Uterus (tissue), 4 donors: ENCODE measurements at places on chromosomes 1 and 21. TPM values are rescaled to one million over a fixed set of nuclear protein-coding genes. Genes with fewer than 3 reads are reported as not detected.

DNA sequence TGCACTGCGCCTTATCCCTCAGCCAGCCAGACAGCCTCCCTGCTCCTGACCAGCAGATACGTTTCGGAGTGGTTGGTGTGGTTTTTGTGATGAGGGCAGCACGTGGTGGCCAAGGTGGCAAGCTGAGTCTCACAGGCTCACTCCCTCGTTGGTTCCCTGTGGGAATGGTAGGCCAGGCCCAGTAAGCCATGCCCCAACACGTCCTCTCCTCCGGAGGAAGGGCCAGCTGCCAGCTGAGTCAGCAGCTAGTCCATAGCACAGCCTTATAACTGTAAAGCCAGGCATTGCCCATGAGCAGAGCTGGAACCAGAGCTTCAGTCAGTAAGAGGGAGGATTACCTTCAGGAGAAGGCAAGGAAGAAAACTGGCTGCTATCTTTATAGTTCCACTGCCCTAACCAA, 29.5 kb downstream of the SZRD1 start:
- peak; percentile 34 for DNase-seq

CCDC30 gene
- 9.9 TPM for total RNA-seq

DNA sequence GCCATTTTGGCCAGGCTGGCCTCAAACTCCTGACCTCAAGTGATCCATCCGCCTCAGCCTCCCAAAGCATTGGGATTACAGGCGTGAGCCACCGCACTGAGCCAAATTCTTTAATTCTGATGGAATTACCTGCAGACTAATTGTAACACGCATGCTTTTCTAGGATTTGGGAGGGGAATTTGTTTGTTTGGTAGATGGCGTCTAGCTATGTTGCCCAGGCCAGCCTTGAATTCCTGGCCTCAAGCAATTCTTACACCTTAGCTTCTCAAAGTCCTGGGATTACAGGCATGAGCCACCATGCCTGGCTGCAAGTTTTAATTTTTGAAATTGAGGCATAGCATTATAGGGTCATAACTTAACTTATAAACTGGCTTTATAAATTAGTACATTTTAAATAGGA, 18.6 kb downstream of the RTCA start:
- no peak for DNase-seq

MMEL1 gene
- 4.8 TPM for total RNA-seq

TCHHL1 gene
- not detected for total RNA-seq

- no peak for DNase-seq
These were observed 36.3 kb downstream of the ARID4B start for GRCh38 chr1:235291599-235292091.

CCDC27 gene
- not detected for total RNA-seq

- DNase-seq: peak; percentile 30
These were observed 176.5 kb downstream of the TGFB2 start for GRCh38 chr1:218521414-218522169.

DNA sequence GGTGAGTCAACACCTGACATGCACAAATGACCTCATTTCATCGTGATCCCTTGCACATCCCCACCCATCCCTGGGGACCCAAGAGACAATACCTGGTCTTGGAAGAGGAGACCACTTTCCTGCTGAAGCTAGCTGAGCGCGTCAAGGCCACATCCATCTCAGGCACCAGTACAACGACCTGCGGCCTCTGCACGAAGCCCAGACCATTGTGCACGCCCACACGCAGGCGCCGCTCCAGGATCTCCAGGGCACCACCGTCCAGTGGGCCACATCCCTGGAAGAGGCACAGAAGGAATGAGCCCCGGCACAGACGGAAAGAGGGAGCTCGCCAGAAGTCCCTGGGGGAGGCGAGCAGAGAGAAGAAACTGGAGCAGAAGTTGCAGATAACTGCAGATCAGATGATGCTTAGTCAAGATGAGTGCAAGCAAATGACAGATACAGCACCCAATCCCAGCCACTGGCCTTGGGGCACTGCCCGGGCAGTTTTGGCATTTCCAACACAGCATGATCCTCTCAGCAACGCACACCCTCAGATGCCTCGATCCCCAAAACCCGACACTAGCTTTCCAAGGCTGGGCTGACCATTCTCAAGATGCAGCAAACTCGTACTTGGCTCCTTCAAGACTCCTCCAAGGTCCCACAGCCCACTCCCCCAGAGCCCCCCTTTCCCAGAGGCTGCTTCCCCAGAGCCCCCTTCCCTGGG, 44.1 kb downstream of the NPHP4 start:
- DNase-seq: no peak

CAMK2N1 gene
- 16.4 TPM for total RNA-seq

GJA9 gene
- total RNA-seq: not detected

DNA sequence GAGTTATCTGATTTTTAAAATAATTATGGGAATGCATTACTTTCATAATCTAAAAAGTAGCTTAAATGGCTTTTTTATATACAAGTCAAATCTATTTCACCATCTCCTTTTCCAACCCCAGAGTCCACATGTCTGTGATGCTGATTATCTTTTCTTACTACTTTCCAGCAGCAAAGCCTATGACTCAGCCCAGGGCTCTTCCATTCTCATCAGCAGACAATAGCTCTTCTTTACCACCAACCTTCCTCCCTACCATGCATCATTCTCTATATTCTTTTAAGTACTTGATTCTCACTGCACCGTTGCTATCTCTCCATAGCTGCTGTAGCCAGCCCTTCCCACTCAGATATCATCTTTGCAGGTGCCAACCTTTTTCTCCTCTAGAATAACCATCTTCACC, 61.3 kb downstream of the OVGP1 start:
- no peak for DNase-seq

DNA sequence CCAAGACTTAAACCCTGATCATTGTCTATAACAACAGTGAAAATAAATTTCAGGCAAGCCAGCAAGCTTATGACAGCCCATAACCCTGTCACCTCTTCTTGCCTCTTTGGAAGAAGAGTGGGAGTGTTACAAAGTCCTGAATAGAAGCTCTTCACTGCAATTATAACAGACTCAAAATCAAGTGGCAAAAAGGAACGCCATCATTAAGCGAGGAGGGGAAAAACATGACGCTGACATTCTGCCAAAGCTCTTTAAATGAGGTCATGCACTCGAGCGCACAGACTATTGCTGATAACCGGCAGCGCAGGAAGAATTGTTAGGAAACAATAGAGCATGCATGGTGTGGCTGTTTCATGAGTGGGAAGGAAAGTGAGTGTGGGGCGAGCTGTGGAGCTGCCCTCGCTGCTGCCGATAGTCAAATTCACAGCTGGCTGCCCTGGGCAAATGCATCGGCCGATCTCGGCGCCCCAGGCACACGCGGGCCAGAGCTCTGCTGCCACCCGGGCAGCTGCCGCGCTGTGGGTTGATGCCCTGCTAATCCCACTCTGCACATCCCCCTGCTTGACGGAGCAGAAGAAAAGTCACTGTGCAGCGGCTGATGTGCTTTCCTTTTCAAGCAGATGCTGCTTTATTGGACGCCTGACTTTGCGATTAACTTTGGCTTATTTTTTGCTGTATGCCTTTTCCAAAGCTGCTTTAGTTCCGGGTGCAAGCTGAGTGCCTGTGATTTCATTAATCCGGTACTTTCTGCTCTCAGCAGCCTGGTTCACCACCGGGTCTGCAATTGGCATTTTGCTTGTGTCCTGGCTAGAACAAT, 102.4 kb upstream of the ST6GALNAC5 start:
- DNase-seq: no peak

LCE3D gene
- not detected for total RNA-seq

PER3 gene
- total RNA-seq: 6.9 TPM

GRCh38 chr1:55943721-55944435, 635.5 kb downstream of the PLPP3 start:
- DNase-seq: no peak

DNA sequence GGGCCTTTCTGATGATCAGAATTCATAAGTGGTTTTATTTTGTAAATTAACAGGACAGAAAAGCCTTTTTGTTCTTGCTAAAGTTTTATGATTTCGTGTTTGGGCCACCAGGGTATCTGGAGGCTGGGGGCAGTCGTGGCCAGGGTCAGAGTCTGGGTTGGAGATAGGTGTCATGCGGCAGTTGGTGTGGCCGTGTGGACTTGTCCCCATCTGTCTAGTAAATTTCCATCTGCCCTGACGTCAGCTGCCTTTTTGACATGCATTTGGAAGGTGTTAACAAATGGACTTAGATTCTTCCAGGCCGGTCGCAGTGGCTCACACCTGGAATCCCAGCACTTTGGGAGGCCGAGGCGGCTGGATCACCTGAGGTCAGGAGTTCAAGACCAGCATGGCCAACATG, 56.8 kb downstream of the SKI start:
- DNase-seq: no peak

PLPPR5 gene
- total RNA-seq: 0.76 TPM

GRCh38 chr1:209030454-209031167, 552.9 kb upstream of the CAMK1G start:
- DNase-seq: no peak

GRCh38 chr1:7070389-7071029, 285.3 kb downstream of the CAMTA1 start:
- peak; percentile 51 for DNase-seq

INKA2 gene
- not detected for total RNA-seq

DNA sequence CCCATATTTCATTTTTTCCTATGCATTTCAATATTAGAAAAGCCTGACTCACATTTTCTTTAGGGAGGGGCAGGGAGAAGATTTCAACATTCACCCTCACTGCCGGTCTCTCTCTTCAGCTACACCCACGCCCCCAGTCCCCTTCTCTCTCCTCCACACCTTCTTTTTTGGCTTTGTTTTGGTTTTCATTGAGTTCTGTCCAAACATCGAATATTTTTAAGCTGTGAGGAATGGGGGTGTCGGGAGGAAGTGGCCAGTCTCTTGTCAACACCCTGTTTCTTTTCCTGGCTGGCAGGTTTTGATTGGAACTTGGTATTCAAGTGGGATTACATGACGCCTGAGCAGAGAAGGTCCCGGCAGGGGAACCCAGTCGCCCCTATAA, 177.3 kb downstream of the PGBD5 start:
- no peak for DNase-seq

GRCh38 chr1:240572328-240572727, 39.6 kb downstream of the GREM2 start:
- DNase-seq: no peak

DNA sequence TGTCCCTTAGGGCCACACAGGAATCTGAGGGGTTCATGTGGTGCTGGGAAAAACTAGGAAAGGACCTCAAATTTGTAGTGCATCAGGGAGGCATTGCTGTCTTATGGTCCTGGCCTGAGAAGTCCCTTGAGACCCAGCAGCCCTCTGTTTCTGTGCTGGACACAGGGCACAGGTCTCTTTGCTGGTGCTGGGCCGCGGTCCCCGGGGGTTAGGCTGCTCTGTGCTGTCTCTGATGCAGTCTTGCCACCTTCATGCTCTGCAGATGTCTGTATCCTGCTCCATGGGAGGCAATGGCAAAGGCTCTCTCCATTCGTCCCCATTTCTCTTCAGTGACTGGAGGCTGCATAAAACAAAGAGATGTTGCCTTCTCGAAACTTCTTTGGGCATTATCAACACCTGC, 13.0 kb downstream of the EDARADD start:
- no peak for DNase-seq

NUAK2 gene
- total RNA-seq: 1.5 TPM

DNA sequence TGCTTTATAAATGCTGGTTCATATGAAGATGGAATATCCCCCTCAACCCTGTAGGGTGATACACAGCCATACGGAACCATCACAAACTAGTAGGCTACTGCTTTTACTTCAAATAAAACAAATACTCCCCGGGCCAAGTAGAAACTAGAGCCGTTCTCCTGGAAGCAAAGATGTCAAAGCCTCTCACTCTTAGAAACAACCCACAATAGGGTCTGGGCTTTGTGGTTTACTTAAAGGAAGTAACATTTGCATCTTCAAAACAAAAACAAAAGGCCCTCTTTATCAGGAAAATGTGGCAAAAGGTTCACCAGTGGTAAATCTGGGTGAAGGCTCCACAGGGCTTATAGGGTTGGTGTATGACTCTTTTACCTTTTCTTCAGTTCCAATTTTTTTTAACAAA, 49.8 kb downstream of the HLCS start:
- no peak for DNase-seq

TTC22 gene
- 5.3 TPM for total RNA-seq

GRCh38 chr1:44596511-44596910, 77.8 kb downstream of the TMEM53 start:
- no peak for DNase-seq

GRCh38 chr1:53061859-53062707, at the start of gene PODN:
TSS of gene PODN (plus strand) at chr1:53062213. CDS start at chr1:53069856, 7,643 bp downstream.
- peak; percentile 63 for DNase-seq

CATSPERE gene
- 2.7 TPM for total RNA-seq

B3GALT2 gene
- total RNA-seq: 0.21 TPM

DNA sequence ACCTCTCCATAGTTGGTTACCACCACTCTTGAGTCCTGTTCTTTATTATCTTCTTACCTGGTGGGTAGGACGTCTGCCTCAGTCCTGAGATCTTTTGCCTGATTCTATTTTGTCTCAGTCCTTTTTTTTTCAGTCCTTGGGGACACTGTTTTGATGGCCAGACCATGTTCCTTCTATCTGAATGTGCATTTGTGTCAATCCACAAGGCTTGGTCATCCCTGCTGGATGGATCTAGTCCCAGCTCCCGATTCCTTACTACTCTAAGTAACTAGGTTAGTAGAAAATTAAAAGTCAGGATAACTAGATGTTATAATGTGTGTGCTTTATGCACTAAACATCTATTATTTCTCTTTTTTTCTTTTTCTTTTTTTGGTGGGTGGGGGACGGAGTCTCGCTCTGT, 28.1 kb upstream of the AK4 start:
- DNase-seq: no peak

C1orf53 gene
- total RNA-seq: 11.0 TPM

DNA sequence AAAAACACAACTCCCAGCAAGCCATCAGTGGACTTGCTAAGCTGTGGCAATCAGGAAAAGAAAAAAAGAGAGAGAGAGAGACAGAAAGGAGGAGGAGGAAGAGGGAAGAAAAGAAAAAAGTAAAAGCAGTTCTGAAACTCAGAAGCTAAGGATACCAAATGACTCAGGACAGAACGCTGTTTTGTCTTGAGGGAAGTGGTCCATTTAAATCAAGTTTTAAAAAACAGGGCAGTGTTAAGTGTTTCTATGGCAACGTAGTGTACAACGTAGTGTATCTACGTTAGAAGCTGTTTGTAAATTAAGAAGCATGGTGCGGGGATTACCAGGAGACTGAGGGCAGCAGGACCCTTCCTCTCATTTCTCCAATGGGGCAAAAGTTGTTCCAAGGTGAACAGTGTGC, 5.8 kb downstream of the ADORA3 start:
- DNase-seq: no peak

SORT1 gene
- 20.2 TPM for total RNA-seq

GRCh38 chr1:4594286-4594991, 60.0 kb upstream of the AJAP1 start:
- no peak for DNase-seq

- DNase-seq: no peak
These were observed 104.2 kb downstream of the ETS2 start for GRCh38 chr21:38909929-38910328.

- DNase-seq: no peak
These were observed 35.2 kb downstream of the LRP8 start for GRCh38 chr1:53292690-53293089.

FCGR1A gene
- 3.9 TPM for total RNA-seq

- no peak for DNase-seq
These were observed 134.9 kb downstream of the RERE start for GRCh38 chr1:8682573-8682972.

C1orf185 gene
- total RNA-seq: not detected
